ENCODE measurements at places on chromosomes 16 and 17.

DNA sequence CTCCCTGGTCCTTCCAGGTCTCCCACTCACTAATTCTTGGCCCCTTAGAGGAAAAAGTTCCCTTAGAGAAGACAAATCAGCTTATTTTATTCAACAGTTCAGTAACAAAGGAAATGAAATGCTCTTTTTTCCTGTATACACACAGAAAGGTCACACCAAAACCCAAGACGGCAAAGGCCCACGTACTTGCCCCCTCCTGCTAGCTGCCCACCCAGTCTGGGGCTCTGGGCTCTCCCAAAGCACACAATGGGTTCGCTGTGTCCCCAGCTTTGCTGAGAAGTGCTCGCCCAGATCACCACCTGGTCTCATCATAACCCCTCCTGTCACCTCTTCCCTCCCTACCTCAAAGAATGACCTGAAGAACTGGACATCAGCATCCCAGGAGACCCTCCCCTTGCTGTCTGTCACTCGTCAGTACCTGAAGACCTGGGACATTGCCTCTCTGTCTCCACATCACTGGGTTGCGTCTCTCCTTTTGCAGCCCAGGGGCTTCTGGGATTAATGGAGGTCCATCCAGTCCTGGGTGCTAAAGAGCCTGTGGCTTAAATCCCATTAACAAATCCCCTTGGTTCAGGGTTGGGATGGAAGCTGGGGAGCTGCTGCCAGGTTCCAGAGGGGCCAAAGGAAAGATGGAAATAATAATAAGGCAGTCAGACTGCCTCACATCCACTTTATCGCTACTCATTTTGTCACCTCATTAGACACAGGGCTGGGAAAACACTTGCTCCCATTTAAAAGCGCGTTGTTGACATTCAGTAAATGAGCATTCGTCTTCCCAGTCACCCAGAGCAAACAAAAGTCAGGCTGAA lies 3.3 kb downstream of the SLC6A4 start:
- no peaks in the 10 kb centered on the region for H3K36me3 ChIP-seq
- H3K4me3 ChIP-seq = no peak overlapping the region
- peaks cover 55% of the 10 kb centered on the region for H3K27me3 ChIP-seq
- H3K27ac ChIP-seq = no peak overlapping the region

GRCh38 chr16:24875466-24875865 lies 29.7 kb downstream of the SLC5A11 start:
- H3K4me3 ChIP-seq = no peak overlapping the region
- DNase-seq = no peak
- no peaks in the 10 kb centered on the region for H3K36me3 ChIP-seq

DNA sequence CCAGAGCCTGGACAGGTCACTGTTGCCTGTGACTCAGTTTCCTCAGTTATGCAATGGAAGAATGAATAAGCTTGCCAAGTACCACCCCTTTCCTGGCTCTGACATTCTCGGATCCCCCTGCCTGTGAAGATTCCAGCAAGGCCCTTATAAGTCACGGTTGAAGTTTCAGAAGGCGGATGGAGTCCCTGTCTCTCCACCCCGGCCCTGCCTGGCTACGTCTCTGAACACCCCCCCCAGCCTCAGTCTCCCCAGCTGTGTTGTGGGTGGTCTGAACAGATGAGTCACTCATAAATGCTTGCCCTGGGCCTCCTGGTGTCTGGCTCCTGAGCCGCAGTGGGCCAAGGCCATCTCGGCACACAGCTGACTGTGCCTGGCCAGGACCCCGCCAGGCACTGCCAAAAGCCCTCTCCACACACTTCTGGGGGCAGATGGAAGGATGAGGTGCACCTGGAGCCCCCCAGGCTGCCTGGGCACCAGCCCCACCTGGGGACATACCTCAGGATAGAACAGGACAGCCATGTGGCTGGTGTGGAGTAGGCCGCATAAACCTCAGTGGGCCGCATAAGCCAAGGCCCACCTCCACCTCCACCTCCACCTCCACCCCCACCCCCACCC lies 15.4 kb downstream of the VASN start:
- H3K27me3 ChIP-seq = no peaks in the 10 kb centered on the region
- no peak for DNase-seq
- no peak overlapping the region for H3K4me3 ChIP-seq
- peaks cover 21% of the 10 kb centered on the region for H3K36me3 ChIP-seq
- H3K27ac ChIP-seq = no peak overlapping the region
- peaks cover 12% of the 10 kb centered on the region for H3K4me1 ChIP-seq

DNA sequence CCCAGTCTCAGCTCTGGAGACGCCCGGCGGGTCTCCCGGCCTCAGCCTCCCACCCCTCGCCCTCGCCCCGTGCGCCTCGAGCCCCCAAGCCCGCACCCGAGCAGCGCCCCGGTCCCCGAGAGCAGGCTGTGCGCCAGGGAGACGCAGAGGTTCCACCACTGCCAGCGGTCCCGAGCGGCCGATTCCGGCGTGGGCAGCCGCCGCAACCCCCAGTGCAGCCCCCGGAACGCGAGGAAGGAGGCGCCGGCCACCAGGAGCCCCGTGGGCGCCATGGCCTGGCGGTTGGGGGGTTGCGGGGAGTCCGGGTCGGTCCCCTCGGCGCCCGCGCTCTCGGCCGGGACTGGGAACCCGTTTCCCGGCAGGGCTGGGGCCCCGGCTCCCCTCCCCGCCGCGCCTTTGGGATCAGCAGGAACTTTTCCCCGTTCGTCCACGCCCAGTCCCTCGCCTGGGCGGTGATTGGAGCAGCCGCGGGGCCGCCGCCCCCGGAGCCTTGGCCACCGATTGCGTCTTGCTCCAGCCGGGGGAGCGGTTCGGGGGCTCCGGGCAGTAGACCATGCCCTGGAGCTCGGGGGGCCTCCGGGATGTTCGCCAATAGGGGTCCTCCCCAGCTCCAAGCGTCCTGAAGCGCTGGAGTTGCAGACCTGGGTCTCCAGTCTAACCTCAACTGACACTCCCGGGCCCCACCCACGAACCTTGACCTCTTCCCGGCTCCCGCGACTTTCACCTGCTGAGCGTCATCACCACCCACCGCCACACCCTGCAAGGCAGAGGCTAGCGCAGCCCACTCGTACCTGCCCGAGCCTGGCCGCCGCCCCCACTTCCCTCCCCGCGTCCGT lies at the start of gene TLCD2:
TSS of gene TLCD2 (minus strand) at position 407 of the 836 bp plus-strand sequence. CDS start at position 272, 135 bp downstream.
- no peak for DNase-seq
- peaks cover 54% of the 10 kb centered on the region for H3K4me1 ChIP-seq
- H3K36me3 ChIP-seq = peaks cover 12% of the 10 kb centered on the region

- H3K27me3 ChIP-seq = no peaks in the 10 kb centered on the region
- peak overlapping the region; percentile 70 for H3K27ac ChIP-seq
- no peak overlapping the region for H3K4me3 ChIP-seq
- H3K36me3 ChIP-seq = peaks cover 14% of the 10 kb centered on the region
Measured at GRCh38 chr17:63929860-63930766, 2.0 kb downstream of the CD79B start.

DNA sequence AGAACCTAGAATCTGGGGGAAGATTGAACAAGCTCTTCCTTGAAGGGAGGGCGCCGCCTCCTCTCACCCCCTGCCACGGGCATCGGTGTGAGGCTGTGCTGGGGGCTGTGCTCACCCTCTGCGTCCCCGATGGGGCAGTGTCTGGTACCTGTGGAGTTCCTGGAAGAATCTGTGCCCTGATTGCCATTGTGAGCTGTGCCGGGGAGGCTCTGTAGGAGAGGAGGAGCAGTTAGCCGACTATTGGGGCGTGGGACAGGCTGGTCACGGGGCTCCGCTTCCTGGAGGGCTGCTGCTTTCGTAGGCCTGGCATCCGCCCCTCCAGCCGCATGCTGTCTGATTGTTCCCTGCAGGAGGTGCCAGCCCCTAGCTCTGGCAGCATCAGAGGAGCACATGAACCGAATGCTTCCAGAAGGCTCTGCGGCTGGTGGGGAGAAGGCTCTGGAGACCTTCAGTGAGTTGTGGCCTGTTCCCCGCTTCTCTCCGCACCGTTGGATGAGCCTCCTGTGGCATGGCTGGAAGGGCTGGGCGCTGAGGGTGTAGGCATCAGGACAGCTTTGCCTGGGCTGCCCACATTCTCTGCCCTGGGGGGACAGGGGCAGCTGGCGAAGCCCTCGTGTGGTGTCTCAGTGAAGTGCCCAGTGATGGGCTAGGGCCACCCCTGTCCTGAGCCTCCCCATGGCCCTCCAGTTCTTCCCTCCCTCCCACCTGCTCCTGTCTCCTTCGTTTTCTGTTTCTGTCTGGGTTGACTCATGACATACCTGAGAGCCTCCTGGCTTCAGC lies 86.9 kb downstream of the SEC14L1 start:
- H3K4me1 ChIP-seq = no peaks in the 10 kb centered on the region
- H3K4me3 ChIP-seq = no peak overlapping the region
- H3K27ac ChIP-seq = no peak overlapping the region

GRCh38 chr17:72984926-72985325 lies 107.6 kb downstream of the SLC39A11 start:
- peaks cover 2% of the 10 kb centered on the region for H3K4me1 ChIP-seq
- H3K27ac ChIP-seq = no peak overlapping the region
- H3K27me3 ChIP-seq = no peaks in the 10 kb centered on the region
- H3K36me3 ChIP-seq = no peaks in the 10 kb centered on the region
- no peak for DNase-seq
- H3K4me3 ChIP-seq = no peak overlapping the region

- no peak overlapping the region for H3K27ac ChIP-seq
- no peaks in the 10 kb centered on the region for H3K36me3 ChIP-seq
- no peaks in the 10 kb centered on the region for H3K4me1 ChIP-seq
- no peaks in the 10 kb centered on the region for H3K27me3 ChIP-seq
Measured at GRCh38 chr16:61929776-61930175, 106.5 kb downstream of the CDH8 start.

DNA sequence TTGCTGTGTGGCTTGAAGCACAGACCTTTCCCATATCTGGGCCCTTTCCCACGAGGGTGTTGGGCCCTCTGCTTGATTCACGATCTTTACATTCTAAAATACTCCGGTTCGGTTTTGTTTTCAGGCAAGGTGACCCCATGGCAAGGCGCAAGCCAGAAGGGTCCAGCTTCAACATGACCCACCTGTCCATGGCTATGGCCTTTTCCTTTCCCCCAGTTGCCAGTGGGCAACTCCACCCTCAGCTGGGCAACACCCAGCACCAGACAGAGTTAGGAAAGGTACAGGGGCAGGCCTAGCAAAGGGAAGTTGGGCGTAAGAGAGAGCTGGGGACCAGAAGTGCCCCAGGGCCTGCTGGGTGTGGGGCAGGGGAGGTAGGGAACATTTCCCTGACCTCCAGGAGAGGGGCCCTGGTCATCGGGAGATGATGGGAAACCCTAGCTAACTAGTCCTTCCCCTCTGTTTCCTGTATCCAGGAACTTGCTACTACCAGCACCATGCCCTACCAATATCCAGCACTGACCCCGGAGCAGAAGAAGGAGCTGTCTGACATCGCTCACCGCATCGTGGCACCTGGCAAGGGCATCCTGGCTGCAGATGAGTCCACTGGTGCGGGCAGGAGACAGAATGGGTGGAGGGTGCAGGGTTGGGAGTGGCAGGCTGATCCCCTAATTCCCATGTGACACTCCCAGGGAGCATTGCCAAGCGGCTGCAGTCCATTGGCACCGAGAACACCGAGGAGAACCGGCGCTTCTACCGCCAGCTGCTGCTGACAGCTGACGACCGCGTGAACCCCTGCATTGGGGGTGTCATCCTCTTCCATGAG lies 1.4 kb downstream of the ALDOA start:
- DNase-seq = no peak
- H3K27me3 ChIP-seq = no peaks in the 10 kb centered on the region
- H3K36me3 ChIP-seq = peaks cover 14% of the 10 kb centered on the region
- H3K4me3 ChIP-seq = peak overlapping the region; percentile 96
- H3K4me1 ChIP-seq = peaks cover 14% of the 10 kb centered on the region
- peak overlapping the region; percentile 73 for H3K27ac ChIP-seq

DNA sequence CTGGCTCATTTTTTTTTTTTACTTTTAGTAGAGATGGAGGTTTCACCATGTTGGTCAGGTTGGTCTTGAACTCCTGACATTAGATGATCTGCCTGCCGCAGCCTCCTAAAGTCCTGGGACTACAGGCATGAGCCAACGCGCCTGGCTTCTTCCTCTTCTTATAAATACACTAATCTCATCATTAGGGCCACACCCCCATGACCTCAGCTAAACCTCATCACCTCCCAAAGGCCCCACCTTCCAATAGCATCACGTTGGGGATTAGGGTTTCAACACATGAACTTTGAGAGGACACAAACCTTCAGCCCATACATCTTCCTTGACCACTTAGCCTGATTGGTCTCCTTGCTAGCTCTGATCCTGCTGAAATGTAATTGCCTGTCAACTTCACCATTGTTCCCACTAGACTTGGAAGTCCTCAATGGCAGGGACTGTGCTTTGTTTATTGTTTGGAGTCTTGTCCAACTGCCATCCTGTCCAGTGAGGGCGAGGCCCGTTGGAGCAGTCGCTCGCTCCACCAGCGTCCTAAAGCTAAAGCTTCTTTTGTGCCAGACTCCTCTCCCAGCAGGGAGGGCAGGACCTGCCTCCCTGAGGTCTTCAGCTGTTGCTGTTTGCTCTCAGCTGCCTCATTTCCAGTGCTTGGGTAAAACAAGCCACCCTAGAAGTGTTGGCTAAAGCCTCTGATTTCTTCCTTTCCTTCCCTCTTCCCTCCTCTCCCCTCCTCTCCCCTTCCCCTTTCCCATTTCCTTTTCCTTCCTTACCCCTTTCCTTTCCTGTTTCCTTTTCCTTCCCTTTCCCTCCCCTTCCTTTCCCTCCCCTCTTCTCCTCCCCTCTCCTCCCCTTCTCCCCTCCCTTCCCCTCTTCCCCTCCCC lies 85.3 kb downstream of the HAPSTR1 start:
- no peaks in the 10 kb centered on the region for H3K4me1 ChIP-seq
- H3K27ac ChIP-seq = no peak overlapping the region
- H3K27me3 ChIP-seq = peaks cover 17% of the 10 kb centered on the region
- no peaks in the 10 kb centered on the region for H3K36me3 ChIP-seq

DNA sequence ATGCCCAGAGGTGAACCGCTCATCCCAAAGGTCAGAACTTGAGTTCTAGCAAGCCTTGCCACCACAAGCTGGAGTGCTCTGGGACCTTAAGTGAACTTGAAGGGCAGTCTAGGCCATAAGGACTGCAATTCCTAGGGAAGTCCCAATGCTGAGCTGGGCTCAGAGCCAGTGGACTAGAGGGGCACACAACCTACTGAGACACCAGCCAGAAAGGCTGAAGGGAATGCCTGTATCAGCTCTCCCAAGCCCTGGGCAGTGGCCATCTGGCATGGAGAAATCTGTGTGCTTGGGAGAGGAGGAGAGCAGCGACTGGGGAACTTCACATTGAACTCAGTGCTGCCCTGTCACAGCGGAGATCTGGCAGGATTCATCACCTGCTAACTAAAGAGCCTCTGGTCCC lies 201.3 kb downstream of the CEP112 start:
- no peaks in the 10 kb centered on the region for H3K36me3 ChIP-seq
- no peak for DNase-seq
- H3K4me1 ChIP-seq = no peaks in the 10 kb centered on the region

GRCh38 chr17:62653002-62653825 lies 25.7 kb downstream of the MRC2 start:
- H3K36me3 ChIP-seq = no peaks in the 10 kb centered on the region
- H3K4me3 ChIP-seq = peak overlapping the region; percentile 87
- H3K27ac ChIP-seq = no peak overlapping the region
- peaks cover 37% of the 10 kb centered on the region for H3K27me3 ChIP-seq
- peaks cover 22% of the 10 kb centered on the region for H3K4me1 ChIP-seq
- DNase-seq = peak; percentile 44
